Colonic mucosa (tissue), 4 donors: ENCODE measurements at places on chromosomes 5 and 9. TPM values are rescaled to one million over a fixed set of nuclear protein-coding genes. Genes with fewer than 3 reads are reported as not detected.

- no peaks in the 10 kb centered on the region for H3K27me3 ChIP-seq
- H3K4me3 ChIP-seq, result no peak overlapping the region
- no peaks in the 10 kb centered on the region for H3K36me3 ChIP-seq
- no peak overlapping the region for H3K27ac ChIP-seq
Measured at GRCh38 chr5:50325237-50325832, 115.8 kb downstream of the EMB start.

GRCh38 chr5:91484662-91485061, 101.5 kb upstream of the ARRDC3 start:
- no peak overlapping the region for H3K4me3 ChIP-seq
- no peaks in the 10 kb centered on the region for H3K36me3 ChIP-seq
- no peak for DNase-seq
- H3K27me3 ChIP-seq, result no peaks in the 10 kb centered on the region
- no peaks in the 10 kb centered on the region for H3K4me1 ChIP-seq

- no peak overlapping the region for H3K4me3 ChIP-seq
- no peaks in the 10 kb centered on the region for H3K27me3 ChIP-seq
- no peaks in the 10 kb centered on the region for H3K36me3 ChIP-seq
- H3K4me1 ChIP-seq, result no peaks in the 10 kb centered on the region
Measured at GRCh38 chr5:115054387-115054951, 115.2 kb downstream of the TRIM36 start.

DNA sequence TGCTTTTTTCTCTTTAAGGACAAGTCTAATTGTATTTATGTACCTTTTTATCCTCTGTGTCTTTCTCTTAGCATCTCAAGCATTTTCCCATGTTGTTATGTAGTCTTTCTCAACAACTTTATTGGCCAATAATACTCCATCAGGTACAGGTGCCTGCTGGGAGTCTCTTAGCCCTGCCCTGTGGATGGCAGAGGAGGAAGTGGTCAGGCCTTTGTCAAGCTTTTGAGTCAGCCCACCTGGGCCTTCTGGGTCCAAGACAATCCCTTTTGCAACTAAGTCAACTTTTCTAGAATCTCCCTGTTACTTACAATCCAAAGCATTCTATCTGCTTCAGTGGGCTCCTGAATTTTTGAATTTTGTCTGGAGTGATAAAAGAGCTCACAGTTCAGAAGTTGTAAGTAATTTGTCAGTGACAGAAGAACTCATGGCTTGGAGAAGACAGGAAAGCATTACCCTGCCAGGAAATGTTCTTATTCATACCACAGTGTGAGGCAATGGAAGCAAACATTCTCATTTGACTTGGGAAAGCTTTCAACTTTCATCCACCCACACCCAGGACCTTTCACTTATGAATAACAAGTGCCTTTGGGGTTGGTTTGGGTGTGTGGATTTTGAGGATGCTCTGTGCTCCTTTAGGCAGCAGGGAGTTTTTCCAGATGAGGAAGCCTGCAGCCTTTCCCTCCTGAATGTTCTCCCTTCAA, 200.0 kb upstream of the S1PR3 start:
- H3K27ac ChIP-seq, result no peak overlapping the region
- no peaks in the 10 kb centered on the region for H3K36me3 ChIP-seq
- no peak overlapping the region for H3K4me3 ChIP-seq
- no peaks in the 10 kb centered on the region for H3K27me3 ChIP-seq

- no peak for DNase-seq
- peaks cover 20% of the 10 kb centered on the region for H3K4me1 ChIP-seq
- H3K4me3 ChIP-seq, result no peak overlapping the region
- peak overlapping the region; percentile 7 for H3K27ac ChIP-seq
- H3K27me3 ChIP-seq, result no peaks in the 10 kb centered on the region
Measured at GRCh38 chr9:93129286-93129685, 4.8 kb downstream of the NINJ1 start.

DNA sequence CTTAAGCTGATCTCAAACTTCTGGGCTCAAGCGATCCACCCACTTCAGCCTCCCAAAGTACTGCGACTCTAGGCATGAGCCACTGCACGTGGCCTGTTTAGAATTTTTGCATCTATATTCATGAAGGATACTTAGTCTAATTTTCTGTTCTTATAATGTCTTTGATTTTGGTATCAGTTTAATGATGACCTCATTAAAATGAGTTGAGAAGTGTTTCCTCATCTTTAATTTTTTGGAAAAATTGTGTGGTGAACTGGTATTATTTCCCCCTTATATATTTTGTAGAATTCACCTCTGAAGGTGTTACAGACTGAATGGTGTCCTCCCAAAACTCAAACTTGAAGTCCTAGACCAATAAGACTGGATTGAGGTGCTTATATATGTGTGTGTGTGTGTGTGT, 46.5 kb downstream of the ANKRD31 start:
- no peaks in the 10 kb centered on the region for H3K36me3 ChIP-seq
- no peak overlapping the region for H3K4me3 ChIP-seq
- no peaks in the 10 kb centered on the region for H3K27me3 ChIP-seq

DNA sequence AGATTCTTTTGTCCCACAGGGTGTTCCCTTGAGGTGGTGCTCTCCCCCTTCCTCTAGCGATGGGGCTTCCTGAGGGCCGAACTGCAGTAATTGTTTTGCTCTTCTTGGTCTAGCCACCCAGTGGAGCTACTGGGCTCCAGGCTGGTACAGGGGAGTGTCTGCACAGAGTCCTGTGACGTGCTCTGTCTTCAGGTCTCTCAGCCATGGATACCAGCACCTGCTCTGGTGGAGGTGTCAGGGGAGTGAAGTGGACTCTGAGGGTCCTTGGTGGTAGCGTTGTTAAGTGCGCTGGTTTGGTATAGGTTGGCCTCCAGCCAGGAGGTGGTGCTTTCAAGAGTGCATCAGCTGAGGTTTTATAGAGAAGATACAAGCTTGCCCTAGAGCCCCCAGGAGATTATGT, 20.4 kb upstream of the CEP72 start:
- no peak overlapping the region for H3K4me3 ChIP-seq
- H3K36me3 ChIP-seq, result no peaks in the 10 kb centered on the region
- H3K27me3 ChIP-seq, result no peaks in the 10 kb centered on the region
- no peak overlapping the region for H3K27ac ChIP-seq

- no peak overlapping the region for H3K27ac ChIP-seq
- no peaks in the 10 kb centered on the region for H3K4me1 ChIP-seq
- no peak for DNase-seq
- H3K36me3 ChIP-seq, result no peaks in the 10 kb centered on the region
- no peak overlapping the region for H3K4me3 ChIP-seq
Measured at GRCh38 chr5:164597293-164597900, 1092.0 kb downstream of the MAT2B start.

GRCh38 chr5:2883771-2884170, 132.3 kb upstream of the IRX2 start:
- H3K36me3 ChIP-seq, result no peaks in the 10 kb centered on the region
- no peaks in the 10 kb centered on the region for H3K4me1 ChIP-seq
- H3K4me3 ChIP-seq, result no peak overlapping the region
- H3K27me3 ChIP-seq, result no peaks in the 10 kb centered on the region
- no peak for DNase-seq
- no peak overlapping the region for H3K27ac ChIP-seq

- H3K36me3 ChIP-seq, result no peaks in the 10 kb centered on the region
- peak overlapping the region; percentile 82 for H3K27ac ChIP-seq
- H3K27me3 ChIP-seq, result no peaks in the 10 kb centered on the region
- peaks cover 6% of the 10 kb centered on the region for H3K4me1 ChIP-seq
Measured at GRCh38 chr5:34656700-34657273, 659 bp downstream of the RAI14 start.

GRCh38 chr5:134566741-134567221, 41.3 kb downstream of the JADE2 start:
- H3K36me3 ChIP-seq, result peaks cover 12% of the 10 kb centered on the region
- no peak overlapping the region for H3K4me3 ChIP-seq
- no peak for DNase-seq
- H3K27ac ChIP-seq, result no peak overlapping the region
- H3K27me3 ChIP-seq, result no peaks in the 10 kb centered on the region

DNA sequence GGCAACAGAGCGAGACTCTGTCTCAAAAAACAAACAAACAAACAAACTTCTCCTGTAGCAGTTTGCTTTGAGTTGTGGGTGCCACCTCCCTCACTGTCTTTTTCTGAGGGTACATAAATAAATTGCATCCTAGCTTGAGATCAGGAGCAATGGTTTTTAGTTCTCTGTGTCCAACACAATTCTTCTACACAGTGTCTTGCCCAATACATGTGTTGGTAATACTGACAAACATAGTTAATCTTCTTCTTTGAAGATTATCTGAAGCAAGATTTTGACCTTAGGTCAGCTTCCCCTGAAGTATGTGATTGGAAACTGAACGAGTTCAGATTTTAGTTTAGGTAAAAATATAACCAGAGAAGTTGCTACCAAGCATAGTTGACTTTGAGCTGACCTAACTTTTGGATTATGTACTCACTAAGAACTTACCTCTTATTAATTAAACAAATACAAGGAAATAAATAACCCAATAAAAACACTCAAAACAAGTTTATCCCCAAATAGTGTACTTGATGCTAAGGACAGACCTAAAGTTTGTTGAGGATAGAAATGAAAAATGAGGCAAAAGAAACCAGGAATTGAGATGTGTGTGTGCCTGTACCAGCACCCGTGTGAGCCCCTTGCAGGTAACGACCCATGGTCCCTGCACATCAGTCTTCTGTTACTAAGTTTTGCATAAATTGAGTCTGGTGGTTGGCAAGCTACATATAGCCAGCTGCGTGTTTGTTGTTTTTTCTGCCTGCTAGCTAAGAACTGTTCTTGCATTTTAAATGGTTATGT, 16.2 kb downstream of the TJP2 start:
- no peak overlapping the region for H3K27ac ChIP-seq
- H3K36me3 ChIP-seq, result no peaks in the 10 kb centered on the region
- H3K4me3 ChIP-seq, result no peak overlapping the region
- H3K27me3 ChIP-seq, result no peaks in the 10 kb centered on the region
- DNase-seq, result no peak
- H3K4me1 ChIP-seq, result no peaks in the 10 kb centered on the region

DNA sequence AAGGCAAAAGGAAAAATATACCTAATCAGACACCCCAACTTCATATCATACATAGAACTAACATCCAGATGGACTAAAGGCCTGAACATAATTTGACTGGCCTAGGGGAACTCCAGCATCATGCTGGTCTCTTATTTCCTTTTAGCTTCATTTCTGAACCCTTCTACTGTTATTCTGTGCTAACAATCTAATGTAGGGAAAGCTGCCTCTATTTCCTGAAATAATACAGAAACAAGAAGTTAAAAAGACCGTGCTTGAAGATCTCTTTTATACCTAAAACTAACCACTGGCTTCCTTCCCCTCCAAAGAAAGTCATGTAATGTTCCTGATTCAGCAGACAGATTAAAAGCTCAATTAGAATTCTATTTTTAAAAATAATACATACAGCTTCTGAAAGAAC, 36.7 kb downstream of the LPAR1 start:
- H3K4me1 ChIP-seq, result no peaks in the 10 kb centered on the region
- no peaks in the 10 kb centered on the region for H3K36me3 ChIP-seq
- H3K27me3 ChIP-seq, result no peaks in the 10 kb centered on the region
- H3K27ac ChIP-seq, result no peak overlapping the region
- H3K4me3 ChIP-seq, result no peak overlapping the region
- no peak for DNase-seq

- DNase-seq, result no peak
- no peak overlapping the region for H3K4me3 ChIP-seq
- H3K4me1 ChIP-seq, result no peaks in the 10 kb centered on the region
- no peak overlapping the region for H3K27ac ChIP-seq
- no peaks in the 10 kb centered on the region for H3K36me3 ChIP-seq
Measured at GRCh38 chr5:19928562-19929421, 59.2 kb downstream of the CDH18 start.

- H3K27me3 ChIP-seq, result no peaks in the 10 kb centered on the region
- H3K4me1 ChIP-seq, result no peaks in the 10 kb centered on the region
Measured at GRCh38 chr5:130280528-130281217, 376.4 kb downstream of the CHSY3 start.

DNA sequence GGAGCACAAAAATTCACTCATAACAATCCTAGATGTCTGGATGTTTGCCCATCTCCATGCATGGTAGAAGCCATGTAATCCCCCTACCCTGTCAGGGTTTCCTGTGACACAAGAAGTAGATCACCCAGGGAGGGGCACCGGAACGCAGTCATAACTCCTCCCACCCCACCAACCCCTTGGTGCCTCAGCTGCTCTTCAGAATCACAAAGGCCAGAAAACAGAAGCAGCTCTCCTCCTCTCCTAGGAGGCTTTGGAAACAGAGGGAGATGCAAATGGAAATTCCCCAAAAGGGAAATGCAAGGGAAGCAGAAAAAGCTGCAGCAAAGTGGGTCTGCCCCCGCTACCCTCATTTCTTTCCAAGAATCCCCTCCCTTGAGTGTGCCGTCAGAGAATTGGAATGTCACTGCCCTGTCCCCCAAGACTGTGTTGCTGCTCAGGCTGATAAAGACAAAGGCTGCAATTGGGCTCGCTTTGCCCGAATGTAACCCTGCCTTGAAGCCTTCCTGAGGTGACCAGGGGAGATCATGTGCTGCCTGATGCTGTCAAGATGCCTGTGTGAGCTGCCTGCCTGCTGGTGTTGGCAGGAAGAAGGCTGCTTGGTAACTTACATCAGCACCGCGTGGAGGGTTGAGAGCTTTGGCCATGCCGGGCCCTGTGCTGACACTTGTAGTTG, 65.5 kb upstream of the ABCA1 start:
- DNase-seq, result peak; percentile 46
- H3K4me1 ChIP-seq, result peaks cover 11% of the 10 kb centered on the region
- no peaks in the 10 kb centered on the region for H3K36me3 ChIP-seq
- H3K27me3 ChIP-seq, result no peaks in the 10 kb centered on the region

DNA sequence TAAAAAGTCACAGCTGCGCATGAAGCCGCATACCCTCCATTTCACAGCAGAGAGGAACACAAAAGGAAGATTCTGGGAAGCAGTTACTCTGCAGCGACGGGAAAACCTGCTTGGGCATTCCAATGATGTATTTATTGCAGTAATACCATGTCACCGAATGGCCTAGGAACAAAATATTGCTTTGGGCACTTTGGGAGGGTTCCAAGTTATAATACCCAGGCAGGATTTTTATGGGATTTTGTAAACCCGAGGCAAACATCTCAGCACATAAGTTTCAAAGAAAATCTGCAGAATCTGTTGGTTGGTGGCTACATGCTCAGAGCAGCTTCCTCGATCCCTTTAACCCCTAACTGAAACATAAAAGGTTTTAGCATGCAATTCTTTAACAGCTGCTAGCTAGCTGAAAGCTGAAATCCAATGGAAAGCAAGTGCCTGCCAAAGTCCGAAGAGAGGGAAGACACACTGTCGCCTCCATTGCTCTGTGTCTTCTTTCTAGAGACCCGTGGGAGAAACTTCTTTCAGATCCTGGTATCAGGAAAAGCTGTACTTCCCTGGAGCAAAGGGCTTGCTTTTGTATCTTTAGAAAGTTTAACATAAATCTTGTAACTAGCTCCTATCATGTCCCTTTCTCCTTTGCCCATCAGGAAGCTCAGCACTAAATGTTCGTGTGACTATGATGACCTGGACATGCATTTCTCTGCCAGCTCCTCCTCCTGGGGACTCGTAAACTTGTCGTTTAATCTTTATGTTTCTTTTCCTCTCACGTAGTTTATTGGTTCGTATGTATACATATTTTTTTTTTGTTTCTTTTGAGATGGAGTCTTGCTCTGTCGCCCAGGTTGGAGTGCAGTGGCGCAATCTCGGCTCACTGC, 195.0 kb downstream of the MAPKAP1 start:
- DNase-seq, result peak; percentile 49
- H3K36me3 ChIP-seq, result no peaks in the 10 kb centered on the region
- H3K27ac ChIP-seq, result peak overlapping the region; percentile 42
- H3K4me1 ChIP-seq, result peaks cover 9% of the 10 kb centered on the region

ARHGEF28 gene
- total RNA-seq, result 7.6 TPM

LCN1 gene
- total RNA-seq, result not detected

PALM2AKAP2 gene
- 0.69 TPM for total RNA-seq

NEURL1B gene
- 99.9 TPM for total RNA-seq

CTXN3 gene
- total RNA-seq, result not detected

COL15A1 gene
- 16.0 TPM for total RNA-seq

TAF11L10 gene
- not detected for total RNA-seq

C9orf152 gene
- total RNA-seq, result 72.6 TPM
